Dermis blood vessel endothelial cell (primary cell): ENCODE measurements at places on chromosomes 11 and 22.

DNA sequence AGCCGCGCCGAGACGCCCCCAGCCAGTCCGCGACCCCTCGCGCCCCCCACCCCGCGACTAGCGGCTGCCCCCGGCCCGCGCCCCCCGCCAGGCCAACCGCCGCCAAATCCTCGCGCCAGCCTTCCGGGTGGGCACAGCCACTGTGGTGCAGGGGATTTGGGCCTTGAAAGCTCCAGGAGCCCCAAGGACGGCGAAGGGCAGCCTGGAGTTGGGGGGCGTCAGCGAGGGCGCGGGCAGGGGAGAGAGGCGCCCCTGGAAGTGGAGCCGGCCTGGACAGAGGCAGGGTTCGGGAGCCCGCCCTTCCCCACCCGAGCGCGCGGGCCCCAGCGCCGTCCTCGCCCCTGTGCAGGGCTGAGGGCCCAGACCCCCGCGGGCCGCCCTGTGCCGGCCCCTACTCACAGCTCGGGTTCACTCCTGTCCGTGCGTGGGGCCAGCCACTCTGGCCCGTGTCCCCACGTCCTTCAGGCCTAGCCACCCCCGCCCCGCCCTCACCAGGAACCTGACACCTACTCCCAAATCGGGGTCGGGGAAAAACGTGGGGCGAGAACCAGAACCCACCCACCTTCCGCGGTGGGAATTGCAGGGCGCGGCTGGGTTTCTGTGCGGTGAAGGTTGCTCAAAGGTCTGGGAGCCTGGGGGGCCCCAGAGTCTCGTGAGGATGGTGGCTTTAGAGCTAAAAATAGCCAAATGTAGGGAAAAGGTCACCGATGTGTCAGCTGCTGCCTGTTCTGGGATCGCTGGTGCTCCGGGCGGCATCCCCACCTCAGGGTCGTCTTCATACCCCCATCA is at the start of gene CPT1B:
Gene CPT1B (minus strand): TSS at position 441 of the 789 bp plus-strand sequence. CDS start 512 bp downstream, outside the sequence.
- no peak for DNase-seq

DNA sequence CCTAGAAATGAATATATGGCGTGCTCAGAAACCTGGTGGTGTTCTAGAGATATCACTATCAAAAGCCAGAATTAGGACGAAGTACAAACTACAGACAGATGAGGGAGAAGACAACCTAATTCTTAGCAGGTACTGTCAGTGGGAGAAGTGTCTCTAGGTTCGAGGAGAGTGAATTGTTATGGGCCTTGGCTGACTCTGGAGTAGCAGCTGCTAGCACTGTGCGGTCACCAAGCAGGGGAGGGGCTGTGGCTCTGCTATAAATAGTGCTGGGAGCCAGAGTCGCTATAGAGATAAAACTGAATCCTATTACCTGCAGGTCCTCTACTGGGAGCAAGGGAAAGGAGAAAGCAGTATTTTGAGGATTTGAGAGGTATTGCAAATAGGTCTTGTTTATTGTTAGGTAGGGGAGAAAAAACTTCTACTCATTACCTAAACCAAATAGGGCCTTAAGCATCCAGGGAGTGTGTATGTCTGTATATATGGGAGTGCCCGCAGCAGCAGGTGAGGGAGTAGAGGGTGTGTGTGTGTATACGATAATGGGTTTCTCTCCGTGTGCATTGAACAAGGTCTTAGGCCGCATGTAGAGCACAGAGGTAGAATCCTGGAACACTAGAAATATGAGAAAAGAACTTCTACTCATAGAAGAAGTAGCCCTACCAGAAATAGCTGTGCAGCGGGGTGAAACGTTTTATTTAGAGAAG is 2.2 kb downstream of the MADD start:
- DNase-seq, result no peak

- DNase-seq, result peak; percentile 76
These were observed 911.9 kb downstream of the METTL15 start for GRCh38 chr11:29019960-29020683.

DNA sequence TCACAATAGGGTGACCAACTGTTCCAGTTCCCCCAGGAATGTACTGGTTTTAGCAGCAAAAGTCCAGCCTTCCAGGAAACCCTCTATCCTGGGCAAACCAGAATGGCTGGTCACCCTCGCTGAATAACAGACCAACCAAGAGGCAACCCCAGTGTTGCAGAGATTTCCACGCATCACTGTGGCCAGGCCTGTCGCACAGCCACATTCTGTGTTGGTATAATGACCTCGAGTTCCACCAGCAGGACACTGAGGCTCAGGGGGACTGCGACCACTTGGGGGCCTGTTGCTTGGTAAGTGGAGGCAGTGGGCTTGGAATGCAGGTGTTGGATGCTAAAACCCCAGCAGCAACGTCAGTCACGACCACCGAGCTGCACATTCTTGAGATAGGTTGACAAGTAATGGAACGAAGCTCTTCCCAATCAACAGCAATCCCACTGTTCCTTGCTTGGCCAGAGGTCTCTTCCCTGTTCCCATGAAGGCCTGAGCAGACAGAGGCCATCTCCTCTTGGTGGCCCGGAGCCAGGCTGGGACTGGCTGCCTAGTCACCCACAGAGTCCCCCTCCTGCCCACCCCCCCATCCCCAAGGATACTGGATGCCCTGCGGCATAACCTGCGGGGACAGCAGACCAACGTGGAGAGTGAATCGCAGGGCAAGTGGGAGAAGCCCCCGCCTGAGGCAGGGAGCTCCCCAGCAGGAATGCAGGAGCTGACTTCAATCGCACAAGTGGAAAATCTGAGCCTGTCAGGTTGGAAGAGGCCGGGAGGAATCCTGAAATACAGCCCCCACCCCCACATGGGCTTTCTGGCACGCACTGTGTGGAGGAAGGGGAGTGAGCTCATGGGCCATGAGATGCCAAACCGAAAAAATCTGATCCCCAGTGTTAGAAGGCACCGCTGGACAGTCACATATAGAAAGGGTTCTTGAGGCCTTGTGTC is 43.4 kb upstream of the MN1 start:
- no peak for DNase-seq

DNA sequence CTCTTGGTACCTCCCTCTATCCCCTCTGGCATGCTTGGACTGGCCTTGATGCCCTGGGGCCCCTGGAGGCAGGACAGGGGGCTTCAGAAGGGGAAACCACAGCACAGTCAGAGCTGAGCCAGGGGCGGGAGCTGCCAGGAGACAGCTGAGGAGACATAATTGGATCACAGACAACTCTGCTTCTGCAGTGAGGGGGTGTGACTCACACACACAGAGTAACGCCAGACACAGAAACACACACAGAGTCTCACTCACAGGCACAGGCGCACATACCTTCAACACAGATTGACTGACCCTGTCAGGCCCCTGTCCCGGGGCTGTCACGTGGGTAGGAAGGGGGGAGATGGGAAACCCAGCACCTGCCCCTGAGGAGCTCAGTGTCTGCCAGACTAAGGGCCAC is 20.6 kb downstream of the STARD10 start:
- DNase-seq, result peak; percentile 39

DNA sequence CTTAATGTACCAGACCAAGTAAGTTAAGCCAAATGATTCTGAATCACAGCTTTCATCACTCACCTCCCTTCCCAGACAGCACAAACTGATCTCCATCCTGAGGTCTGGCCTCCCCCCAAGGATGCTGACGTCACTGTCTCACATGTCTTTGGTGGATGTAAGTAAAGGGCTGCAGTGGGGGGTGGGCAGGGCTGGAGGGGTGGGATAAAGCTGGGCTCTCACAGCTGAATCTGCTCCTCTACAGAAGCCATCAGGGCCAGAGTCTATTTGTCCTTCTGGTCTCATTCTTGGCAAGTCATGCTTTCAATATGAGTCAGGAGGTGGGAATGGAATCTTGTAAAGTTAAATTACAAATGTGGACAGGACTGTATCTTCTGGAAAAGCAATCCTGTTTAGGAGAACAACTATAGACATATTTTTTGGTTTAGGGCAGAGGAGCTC is 32.7 kb downstream of the P4HA3 start:
- DNase-seq, result peak; percentile 56

GRCh38 chr11:107172996-107173395 is 154.7 kb upstream of the GUCY1A2 start:
- no peak for DNase-seq

DNA sequence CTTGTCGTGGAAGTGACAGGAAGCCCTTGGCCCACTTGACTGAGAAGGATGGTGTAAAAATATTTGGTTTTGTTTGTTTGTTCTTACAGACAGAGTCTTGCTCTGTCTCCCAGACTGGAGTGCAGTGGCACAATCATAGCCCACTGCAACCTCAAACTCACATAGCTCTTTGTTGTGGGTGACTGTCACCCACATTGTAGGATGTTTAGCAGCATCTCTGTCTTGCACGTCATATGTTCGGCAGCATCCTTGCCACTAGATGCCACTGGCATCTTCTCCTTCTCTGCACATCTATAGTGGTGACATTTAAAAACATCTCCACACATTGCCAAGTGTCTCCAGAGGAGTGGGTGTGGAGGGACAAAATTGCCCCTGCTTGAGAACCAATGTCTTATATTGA is 56.8 kb downstream of the PRR5L start:
- DNase-seq, result no peak

GRCh38 chr22:19659805-19660345 is 54.4 kb upstream of the SEPTIN5 start:
- DNase-seq, result no peak

DNA sequence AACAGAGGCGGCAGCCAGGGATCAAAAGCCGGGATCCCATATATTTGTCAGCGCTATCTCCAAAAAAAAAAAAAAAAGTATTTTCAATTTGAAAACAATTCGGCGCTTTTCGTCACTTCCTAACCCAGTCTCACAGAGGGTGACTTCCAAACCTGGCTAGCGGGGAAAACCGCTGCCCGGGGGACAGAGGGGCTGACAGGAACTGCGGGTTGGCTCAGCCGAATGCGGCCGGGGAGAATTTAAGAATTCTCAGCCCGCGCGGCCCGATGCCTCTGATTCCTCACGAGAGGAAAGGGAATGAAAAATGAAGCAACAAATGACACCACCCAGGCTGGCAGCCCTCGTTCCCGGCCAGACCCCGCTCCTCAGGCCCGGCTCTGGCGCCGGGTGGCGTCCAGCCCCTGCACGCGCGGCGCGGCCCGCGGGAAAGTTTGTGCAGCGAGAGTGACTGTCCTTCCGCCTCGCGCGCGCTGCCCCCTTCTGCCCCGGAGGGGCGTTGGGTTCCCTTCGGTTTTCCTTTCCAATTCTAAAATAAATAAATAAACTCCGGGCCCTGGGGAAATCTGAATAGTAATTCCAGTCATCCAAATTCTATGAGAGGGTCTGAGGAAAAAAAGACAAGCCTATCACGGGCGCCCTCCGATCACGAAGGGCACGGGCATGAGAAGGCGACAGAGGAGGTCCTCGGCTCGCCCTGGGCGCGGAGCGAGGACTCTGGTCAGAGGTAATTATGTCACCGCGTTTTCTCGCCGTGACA is 4.8 kb upstream of the PAX6 start:
- no peak for DNase-seq

DNA sequence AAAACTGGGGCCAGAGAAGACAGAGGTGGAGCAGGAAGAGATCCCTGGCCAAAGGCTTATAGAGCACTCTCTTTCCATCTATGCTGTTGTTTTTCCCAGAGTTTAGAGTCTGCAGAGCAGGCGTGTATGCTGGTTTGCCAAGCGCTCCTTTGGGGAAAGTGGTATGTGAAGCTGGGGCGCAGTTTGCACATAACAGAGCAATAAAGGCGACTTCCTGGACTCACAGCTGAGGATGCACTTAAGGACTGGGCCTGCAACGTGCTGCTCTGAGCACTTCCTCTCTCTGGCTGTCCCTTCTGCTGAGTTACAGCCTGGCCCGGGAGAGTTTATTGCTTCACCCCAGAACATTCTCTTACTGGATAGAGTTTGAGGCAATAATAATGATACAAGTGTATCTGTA is 41.7 kb downstream of the THAP12 start:
- peak; percentile 32 for DNase-seq

GRCh38 chr11:96052921-96053651 is 129.2 kb upstream of the MTMR2 start:
- peak; percentile 56 for DNase-seq

DNA sequence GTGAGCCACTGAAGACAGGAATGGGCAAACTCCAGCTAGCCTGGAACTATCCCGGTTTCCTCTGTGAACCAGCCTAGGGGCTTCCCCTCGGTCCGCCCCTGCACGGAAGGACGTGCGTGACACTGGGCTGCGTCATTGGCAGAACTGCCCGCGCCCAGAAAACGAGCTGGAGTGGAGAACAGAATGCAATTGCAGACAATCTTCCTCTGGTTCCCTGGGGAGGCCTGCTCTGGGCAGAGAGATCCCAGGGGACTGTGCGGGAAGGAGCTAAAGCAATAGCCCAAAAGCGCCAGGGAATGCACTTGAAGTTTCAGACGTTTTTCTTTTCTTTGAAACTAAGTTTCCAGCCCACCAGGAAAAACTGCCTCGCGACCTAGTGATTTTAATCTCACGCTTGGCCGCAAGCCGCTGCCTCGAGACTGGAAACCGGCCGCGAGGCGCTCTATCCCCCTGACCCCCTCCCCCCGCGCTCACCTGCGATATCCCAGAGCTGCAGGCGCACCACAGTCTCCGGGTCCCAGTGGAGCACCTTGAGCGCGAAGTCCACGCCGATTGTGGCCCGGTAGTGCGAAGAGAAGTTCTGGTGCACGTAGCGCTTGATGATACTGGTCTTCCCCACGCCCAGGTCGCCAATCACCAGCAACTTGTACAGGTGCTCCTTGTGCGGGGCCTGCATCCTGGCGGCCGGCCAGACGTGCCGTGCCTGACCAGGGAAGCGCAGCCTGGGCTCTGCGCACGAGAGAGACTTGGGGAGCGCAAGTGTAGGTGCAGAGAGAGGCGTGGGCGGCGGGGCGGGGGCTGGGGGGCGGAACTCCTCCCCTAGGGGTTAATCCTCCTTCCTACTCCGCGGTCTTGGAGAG is at the start of gene RAB38:
Gene RAB38 (minus strand): TSS at position 735 of the 860 bp plus-strand sequence. CDS start 59 bp downstream, at position 676.
- peak; percentile 74 for DNase-seq

- DNase-seq, result no peak
These were observed 29.8 kb downstream of the SHISA8 start for GRCh38 chr22:41885116-41885515.

- DNase-seq, result no peak
These were observed 87.8 kb upstream of the FAT3 start for GRCh38 chr11:92136797-92137196.

GRCh38 chr22:42214633-42215415 is 55.6 kb downstream of the TCF20 start:
- DNase-seq, result no peak

GRCh38 chr11:1350086-1350725 is 39.5 kb upstream of the BRSK2 start:
- DNase-seq, result no peak

DNA sequence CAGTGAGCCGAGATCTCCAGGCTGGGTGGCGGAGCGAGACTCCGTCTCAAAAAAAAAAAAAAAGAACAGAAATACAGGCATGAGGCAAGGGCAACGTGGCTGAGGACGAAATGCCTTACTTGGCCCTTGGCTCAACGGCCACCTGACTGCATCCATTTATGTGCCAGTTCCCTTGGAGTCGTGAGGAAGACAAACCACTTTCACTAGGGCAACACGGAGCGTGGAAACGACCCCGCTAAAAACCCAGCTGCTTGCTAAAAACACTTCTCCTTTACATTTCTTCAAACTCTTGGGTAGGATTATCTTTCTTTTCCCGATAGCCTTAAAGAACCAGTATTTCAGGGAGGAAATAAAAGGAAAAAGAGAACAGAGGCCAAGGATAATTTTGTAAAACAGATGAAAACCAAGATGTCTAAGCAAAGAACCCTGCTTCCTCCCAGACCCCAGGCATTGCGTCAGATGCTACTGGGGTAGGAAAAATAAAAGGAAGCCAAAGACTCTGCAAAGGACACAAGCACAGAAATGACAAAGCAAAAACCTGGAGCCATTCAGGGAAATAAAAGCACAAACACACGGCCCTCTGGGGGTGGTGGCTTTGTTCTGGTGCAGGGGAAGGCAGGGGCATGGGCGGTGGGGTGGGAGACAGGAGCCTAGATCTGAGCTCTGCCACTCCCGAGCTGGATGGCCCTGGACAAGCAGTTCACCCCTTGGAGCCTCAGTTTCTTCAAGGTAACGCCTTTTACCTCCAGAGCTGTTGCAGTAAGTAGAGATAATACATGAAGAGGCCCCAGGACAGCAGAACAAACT is 37.0 kb downstream of the PC start:
- no peak for DNase-seq
